Inflammatory macrophage treated with lipopolysaccharide for 1 hour (primary cell): ENCODE measurements at places on chromosomes 4 and X.

DNA sequence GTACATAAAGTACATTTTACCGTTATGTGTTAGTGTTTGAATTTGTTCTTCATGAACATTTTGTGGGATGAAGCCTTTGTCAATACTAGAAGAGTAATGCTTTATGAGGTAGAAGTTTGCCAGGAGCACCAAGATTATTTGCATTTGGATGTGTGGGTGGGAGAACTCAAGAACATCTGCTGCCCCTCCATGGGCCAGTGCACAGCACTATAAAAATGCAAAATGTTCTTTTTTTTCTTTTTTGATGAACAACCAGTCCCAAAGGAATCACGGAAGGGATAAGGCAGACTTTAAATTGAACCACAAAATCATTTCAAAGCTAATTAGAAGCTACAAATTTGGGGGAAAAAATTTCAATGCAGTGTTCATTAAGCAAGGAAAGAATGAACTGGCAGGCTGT is 300.3 kb upstream of the NWD2 start:
- DNase-seq, result no peak

- DNase-seq, result no peak
Measured at GRCh38 chr4:176210101-176210500, 14.7 kb upstream of the SPATA4 start.

GRCh38 chrX:32421266-32421665 is 790.1 kb downstream of the DMD start:
- no peak for DNase-seq

DNA sequence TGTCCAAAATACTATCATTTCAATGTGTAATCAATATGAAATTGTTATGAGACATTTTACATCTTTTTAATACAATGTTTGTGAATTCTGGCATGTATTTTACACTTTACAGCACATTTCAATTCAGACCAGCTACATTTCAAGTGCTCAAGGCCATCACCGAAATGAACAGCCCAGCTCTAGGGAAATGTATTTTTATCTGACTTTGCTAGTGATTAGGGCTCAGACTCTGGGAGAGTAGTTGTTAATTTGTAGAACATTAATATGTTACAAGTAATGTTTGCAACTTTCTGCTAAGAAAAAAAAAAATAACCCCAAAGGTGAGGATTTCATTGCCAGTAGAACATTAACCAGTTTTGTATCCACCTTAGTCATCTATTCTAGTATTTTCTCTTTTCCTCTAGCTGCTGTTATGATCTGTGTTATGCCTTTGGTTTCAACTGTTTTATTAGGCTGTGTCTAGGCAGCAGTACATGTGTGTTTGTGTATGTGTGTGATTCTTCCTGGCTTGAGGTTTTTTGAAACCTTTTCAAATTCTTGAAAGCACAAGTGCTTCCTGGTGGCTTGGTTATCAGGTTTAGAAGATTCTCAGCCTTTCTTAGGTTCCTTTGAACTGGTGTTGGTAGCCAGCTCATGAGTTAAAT is 125.9 kb downstream of the NSUN7 start:
- no peak for DNase-seq

GRCh38 chrX:10015723-10016518 is 48.8 kb downstream of the CLDN34 start:
- DNase-seq, result peak; percentile 4

GRCh38 chrX:87525771-87526229 is 8.2 kb downstream of the KLHL4 start:
- DNase-seq, result no peak

DNA sequence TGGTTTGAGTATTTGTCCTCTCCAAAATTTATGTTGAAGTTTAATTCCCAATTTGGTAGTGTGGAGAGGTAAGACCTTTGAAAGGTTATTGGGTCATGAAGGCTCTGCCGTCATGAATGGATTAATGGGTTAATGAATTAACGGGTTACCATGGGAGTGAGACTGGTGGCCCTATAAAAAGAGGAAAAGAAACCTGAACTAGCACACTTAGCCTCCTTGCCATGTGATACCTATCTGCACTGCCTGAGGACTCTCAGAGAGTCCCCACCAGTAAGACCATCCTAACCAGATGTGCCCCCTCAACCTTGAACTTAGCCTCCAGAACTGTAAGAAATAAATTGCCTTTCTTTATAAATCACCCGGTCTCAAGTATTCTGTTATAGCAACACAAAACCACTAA is 39.3 kb downstream of the PAGE1 start:
- DNase-seq, result no peak

DNA sequence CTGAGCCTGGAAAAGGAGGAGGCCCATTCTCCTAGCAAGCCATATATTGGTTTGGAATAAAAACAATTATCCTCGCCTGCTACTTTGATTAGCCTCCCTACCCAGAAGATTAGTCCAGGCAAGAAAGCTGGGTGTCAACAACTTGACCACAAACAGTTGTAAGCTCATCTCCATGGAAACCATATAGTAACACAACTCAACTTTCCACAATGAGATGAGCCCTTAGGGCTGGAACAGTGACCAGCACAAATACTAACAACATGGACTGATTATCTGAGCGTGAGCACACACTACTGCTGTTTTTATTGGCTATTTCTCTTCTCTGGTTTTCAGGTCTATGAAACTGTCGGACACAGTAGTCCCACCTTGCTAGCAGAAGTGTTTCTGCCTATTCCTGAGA is 80.8 kb downstream of the CC2D2A start:
- no peak for DNase-seq

GRCh38 chr4:78551420-78552351 is at the start of gene ANXA3:
Gene ANXA3, plus strand, starts transcription at chr4:78551770. Its CDS starts 2,704 bp downstream, at chr4:78554474.
- DNase-seq, result peak; percentile 7

GRCh38 chrX:30212172-30212571 is 3.2 kb upstream of the MAGEB2 start:
- DNase-seq, result no peak

GRCh38 chr4:115158296-115158695 is 44.9 kb upstream of the NDST4 start:
- no peak for DNase-seq

DNA sequence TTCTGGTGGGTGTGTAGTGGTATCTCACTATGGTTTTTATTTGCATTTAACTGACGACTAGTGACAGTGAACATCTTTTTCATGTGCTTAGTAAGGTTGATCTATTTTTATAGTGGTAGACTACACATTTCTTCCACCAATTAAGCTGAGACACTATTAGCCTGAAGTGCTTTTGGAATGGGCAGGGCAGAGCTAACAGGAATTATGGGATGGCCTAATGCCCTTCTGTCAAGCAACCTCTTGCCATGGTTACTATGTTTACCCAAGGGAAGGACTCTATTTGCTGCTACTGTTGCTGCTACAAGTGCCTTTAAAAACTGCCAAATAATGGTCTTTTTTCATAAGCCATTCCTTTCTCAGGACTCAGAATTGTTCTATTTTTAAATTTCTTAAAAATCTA is 676.7 kb upstream of the ACTRT1 start:
- no peak for DNase-seq

DNA sequence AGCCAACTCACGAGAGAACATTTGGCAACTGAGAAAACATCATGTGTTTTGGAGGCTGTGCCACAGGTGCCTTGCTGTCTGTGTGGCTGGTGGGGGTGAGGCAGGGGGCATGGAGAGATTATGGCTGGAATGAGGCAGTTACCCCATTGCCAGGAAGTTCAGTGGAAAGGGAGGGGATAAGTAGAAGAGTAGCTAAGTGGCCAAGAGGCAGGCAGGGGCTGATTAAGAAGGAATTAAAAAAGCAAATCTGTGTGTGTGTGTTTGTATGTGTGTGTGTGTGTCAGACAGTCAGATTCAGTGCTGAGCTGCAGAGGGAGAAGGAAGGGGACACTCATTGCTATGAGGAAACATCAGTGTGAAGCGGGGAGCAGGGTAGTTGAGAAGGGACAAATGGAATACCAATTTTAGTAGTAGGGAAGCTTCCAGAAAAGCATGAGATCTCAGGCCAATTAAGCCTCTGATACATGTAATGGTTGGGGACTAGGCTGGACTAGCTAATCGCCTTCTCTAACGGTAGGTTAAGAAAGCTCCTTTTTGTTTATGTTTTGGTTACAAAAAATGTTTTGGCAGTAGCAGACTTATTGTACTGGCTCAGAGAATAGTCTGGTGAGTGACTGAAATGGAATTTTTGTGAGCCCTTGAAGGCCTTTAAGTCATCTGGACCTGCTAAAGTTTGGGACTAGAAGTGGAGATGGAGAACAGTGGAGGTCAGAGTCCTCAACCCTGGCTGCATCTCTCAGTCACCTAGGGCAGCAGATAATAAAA is 18.5 kb downstream of the TMEM164 start:
- no peak for DNase-seq

DNA sequence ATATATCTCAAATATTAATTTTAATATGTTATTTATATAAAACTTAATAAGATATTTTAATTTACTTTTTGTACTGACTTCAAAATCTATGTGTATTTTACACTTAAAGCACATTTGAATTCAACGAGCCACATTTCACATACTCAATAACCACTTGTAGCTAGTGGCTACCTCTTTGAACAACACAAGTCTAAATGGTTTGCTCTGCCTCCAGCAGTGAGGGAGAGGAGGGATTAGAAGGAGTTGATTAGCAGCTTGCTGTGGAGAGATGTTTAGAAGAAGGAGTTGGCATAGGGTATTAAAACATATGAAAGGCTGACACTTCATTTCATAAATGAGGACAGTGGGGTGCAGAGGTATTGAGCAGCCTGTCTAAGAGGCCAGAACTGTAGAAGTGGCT is 124.0 kb downstream of the ARHGAP24 start:
- DNase-seq, result no peak

- DNase-seq, result no peak
Measured at GRCh38 chrX:150028692-150029091, 90.4 kb upstream of the EOLA2 start.
